ENCODE measurements at places on chromosomes 16 and 17.

- DNase-seq: no peak
Observed at GRCh38 chr17:5757314-5757907, 173.1 kb upstream of the NLRP1 start.

DNA sequence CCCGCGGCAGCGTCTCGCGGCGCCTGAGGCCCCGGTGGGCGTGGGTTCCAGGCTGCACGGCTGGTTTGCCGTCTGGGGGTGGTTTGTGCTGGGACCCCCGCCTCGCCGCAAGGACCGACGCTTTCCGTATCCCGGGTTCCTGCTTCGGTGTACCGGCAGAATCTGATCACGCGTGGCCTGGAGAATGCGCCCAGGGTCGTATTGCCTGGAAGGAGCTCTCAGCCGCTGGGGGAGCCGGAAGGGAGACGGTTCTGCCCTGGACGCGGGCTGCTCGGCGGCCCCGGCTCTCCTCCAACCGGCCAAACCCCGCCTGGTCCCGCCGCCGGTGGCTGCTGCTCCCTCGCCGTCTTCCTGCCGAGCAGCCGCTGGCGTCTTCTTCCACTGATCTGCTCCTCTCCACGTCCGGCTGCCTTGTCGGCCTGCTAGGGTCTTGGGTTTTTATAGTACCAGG, 39.8 kb downstream of the ZNF778 start:
- DNase-seq: no peak

GRCh38 chr16:88655053-88655732, 4.3 kb upstream of the CYBA start:
- no peak for DNase-seq

DNA sequence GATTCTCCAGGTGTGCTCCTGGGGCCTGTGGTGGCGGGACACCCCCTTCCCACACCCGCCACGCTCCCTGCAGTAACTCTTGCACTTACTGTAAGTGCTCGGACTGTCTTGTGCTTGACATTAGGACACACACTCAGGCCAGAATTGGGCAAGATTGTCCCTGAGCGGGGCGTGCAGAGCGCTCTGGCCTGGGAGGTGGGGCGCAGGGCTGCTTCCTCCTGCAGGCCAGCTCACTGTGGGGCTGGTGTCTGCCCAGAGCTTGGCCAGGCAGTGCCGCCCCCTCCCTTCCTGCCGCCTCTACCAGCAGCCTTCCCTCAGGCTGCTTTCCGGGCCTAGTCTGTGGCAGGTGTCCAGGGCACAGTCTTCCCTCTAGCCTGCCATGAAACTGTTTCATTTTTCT, 6.1 kb upstream of the ATP6V0C start:
- DNase-seq: no peak

DNA sequence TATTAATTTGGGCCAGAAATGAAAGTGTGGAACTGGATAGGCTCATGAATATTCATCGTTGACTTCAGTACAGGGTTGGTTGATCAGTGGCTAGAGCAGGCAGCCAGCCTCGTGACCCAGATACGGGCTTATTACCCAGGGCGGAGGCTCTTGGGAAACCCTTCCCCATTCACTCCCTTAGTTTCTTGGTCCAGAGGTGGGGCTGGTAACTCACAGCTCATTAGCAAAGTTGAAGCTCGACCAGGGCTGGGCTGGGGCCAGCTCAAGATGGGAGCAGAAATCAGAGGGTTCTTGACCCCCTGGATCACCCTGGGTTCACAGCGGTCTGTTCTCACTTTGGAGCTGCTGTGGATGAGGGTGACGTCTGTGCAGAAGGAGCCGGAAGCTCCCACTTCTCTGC, 44.6 kb upstream of the GSE1 start:
- DNase-seq: no peak

- no peak for DNase-seq
Observed at GRCh38 chr17:77254951-77255825, 114.4 kb downstream of the SEC14L1 start.

DNA sequence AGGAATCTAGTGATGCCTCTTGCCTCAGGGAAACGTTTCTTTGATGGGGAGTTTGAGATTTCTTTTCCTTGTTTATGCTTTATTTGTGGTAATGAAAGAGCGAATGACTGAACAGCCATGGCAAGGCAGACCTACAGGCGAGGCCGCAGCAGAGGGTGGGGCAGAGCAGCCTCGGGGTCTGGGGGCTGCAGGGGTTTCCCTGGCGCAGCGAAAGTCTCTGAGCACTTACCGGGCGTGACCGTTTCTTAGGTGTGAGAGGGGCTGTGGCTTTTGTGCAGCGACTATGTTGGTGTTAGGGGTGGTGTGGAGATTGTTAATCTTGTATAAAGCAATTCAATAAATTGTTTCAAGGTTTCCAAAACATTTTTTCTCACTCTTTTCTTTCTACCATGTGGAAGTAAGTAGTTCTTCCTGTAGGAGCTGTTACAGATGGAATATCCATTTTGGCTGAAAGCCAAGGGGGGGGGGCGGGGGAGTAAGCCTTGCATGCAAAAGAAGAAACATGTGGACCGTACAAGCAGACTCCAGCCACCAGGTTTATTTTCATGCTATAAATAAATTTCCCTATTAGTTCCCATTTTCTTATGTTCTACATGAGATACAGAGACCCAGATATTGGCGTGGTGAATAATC, 34.8 kb downstream of the UBN1 start:
- DNase-seq: no peak

GRCh38 chr16:50457979-50458491, 89.2 kb upstream of the BRD7 start:
- no peak for DNase-seq

Data from stimulated activated CD8-positive, alpha-beta memory T cell treated with anti-CD3 and anti-CD28 coated beads, Interleukin-15, amount 100 ng/mL, for 1 hour (primary cell).